ENCODE measurements at places on chromosomes 5 and 9. TPM values are rescaled to one million over a fixed set of nuclear protein-coding genes. Genes with fewer than 3 reads are reported as not detected.

NOXA1 gene
- 29.3 TPM for total RNA-seq

HEMGN gene
- total RNA-seq, result not detected

KIF12 gene
- 27.2 TPM for total RNA-seq

BAAT gene
- total RNA-seq, result 0.30 TPM

CD14 gene
- 28.2 TPM for total RNA-seq

KIF4B gene
- not detected for total RNA-seq

IL3 gene
- not detected for total RNA-seq

DNAJA1 gene
- 66.4 TPM for total RNA-seq

ALDOB gene
- 3.4 TPM for total RNA-seq

RETREG1 gene
- 56.8 TPM for total RNA-seq

PTGES gene
- total RNA-seq, result 2.6 TPM

CDC20B gene
- not detected for total RNA-seq

PFN3 gene
- total RNA-seq, result not detected

SPACA9 gene
- 2.7 TPM for total RNA-seq

C9orf50 gene
- not detected for total RNA-seq

ANKRD34B gene
- total RNA-seq, result not detected

C6 gene
- total RNA-seq, result 1.4 TPM

AMBP gene
- 1.5 TPM for total RNA-seq

SLC22A4 gene
- total RNA-seq, result 8.3 TPM

PCDHB8 gene
- 0.40 TPM for total RNA-seq

LTC4S gene
- 5.3 TPM for total RNA-seq

IFNA21 gene
- total RNA-seq, result not detected

IL13 gene
- total RNA-seq, result not detected

SLC45A2 gene
- total RNA-seq, result 0.32 TPM
